Dermis blood vessel endothelial cell (primary cell): ENCODE measurements at places on chromosomes 3 and 15.

GRCh38 chr3:54283470-54283869, 161.1 kb downstream of the CACNA2D3 start:
- DNase-seq: no peak

GRCh38 chr3:161273589-161274218, 52.6 kb downstream of the NMD3 start:
- peak; percentile 73 for DNase-seq

DNA sequence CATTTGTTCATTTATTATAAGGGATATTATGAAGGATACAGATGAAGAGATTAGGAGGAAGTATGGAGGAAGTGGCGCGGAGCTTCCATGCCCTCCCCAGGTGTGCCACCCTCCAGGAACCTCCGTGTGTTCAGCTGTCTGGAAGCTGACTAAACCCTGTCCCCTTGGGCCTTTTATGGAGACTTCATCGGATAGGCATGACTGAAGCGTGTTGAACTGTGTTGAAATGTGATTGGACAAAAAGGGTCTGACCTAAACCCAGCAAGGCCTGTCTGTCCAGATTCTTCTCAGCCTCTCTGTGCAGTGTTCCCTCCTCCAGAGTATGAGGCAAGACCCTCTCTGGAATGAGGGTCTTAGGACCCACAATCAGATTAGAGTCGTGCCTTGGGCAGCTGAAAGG, 31.7 kb downstream of the HACD3 start:
- DNase-seq: no peak

- DNase-seq: peak; percentile 65
Measured at GRCh38 chr3:50671331-50671730, 3.4 kb upstream of the DOCK3 start.

- no peak for DNase-seq
Measured at GRCh38 chr3:113258361-113258760, 47.0 kb downstream of the BOC start.

DNA sequence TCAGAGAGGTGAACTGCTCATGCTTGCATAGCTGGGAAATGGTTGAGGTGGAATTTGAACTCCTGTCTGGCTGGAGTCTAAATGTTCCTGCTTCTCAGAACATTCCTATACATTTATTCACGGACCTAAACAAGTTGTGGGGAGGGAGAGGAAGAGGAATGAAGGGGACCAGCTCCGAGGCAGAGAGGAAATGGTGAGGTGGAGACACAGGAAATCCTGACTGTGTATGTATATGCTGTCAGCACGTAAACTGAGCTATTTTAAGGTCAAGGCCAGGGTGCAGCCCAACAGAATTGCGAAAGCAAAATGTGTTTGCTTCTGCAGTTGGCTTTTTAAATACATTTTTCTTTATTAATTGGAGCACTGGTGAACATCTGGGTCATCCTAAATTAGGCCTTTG, 74.1 kb upstream of the POMGNT2 start:
- peak; percentile 86 for DNase-seq

- DNase-seq: no peak
Measured at GRCh38 chr3:188505911-188506310, 352.0 kb downstream of the LPP start.

DNA sequence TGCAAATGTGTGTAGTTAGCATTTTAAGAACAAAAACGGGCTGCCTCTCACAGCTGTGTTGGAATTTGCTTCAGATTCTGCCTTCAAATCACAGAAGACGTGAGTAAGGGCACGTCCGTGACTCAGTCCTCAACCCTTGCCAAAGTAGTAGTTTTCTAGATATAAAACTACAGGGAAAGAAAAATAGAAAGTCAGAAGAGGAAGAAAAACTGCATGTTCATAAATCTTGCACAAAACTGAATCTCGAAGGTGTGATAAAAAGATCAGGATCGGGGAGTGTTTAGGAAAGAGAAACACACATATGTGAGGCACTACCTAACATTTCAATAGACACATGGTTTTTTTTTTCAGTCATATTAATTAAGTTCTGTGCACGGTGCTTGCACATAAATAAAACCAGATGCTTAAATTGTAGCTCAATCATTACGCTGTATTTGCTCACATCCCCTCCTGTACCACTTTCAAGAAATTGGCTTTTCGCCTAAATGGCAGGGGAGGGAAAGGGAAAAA, 71.7 kb downstream of the P3H2 start:
- peak; percentile 56 for DNase-seq

GRCh38 chr3:67362686-67363085, 291.7 kb downstream of the SUCLG2 start:
- peak; percentile 37 for DNase-seq

DNA sequence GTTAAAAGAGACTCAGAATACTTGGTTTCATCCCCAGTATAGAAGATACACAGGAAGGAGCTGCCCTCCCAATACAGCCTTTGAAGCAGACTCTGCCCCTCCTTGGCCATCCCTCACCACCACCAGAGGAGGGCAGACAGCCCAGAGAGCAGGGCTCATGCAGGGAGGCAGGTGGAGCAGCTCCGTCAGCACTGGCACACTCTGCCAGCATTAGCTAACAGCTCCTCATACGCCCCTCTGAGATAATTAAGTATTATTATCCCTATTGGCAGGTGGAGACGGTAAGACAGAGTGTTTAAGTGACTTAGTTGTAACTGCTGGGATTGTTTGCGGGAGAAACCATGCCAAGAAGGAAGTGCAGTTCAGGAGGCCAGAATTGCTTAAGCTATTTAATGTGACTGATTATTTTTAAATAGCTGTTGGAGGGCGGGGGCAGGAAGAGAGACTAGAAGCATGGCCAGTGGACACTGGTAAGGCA, 434.0 kb downstream of the EPHB1 start:
- DNase-seq: no peak

DNA sequence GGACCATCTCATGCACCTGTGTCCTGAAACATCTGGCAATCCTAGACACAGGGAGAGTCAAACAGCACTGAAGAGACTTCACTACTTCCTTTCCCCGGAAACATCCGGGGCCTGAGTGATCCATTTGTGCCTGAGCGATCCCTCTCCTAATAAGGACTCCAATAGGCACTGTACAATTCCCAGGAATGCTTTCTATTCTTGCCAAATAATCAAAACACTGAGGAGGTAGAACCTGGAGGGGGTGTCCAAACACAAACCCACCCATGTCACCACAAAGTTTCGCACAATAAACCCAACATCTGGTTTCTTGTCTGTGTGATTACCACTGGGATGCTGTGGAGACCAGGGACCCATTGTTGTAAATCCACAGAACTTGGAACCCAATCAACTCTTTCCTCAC, 205.0 kb downstream of the OPA1 start:
- DNase-seq: no peak

DNA sequence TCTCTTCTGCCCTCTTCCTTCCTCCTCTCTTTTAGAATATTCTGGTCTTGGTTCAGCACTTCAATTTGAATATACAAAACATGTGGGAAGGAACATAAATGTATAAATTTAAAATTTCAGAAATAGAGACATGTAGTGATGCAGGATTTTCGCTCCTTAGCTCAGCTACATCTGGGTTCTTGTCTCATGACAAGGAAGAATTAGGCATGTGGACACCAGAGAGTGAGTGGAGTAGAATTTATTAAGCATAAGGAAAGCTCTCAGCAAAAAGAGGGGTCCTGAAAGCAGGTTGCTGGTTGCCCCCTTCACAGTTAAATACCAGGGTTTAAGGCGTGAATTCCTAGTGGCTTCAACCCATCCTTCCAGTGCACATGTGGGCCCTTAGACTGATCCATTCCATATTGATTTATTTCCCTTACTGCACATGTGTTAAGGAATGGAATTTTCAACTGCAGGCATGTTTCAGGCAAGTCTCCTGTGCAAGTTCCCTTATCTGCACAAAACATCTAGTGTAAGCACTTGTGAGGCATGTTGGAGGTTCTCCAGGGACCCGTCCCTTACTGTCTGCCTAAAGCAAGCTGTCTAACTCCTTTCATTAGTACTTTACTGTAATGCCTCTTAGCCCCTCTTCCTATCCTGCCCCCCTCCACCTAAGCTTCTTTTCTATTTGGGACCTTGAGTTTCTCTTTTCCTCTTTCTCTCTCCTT, 133.2 kb upstream of the STRIT1 start:
- no peak for DNase-seq
